Subcutaneous preadipocyte (primary cell): ENCODE measurements at places on chromosomes 2 and 18. TPM values are rescaled to one million over a fixed set of nuclear protein-coding genes. Genes with fewer than 3 reads are reported as not detected.

The DYNAP gene
- total RNA-seq = 0.20 TPM in 1 of 2 replicates, not detected in the other

The AMER3 gene
- not detected in 2 replicates for total RNA-seq

The ABCB6 gene
- 30.9 and 40.1 TPM in 2 replicates for total RNA-seq

The KCNF1 gene
- not detected in 2 replicates for total RNA-seq

The ZNF385B gene
- total RNA-seq = under 0.01 and 0.37 TPM in 2 replicates

The PLA2R1 gene
- total RNA-seq = 5.9 and 7.7 TPM in 2 replicates

The TRIM54 gene
- total RNA-seq = not detected in 2 replicates

The FBLN7 gene
- total RNA-seq = 1.8 and 2.5 TPM in 2 replicates

The KLHL41 gene
- 0.20 and 0.37 TPM in 2 replicates for total RNA-seq

The KATNAL2 gene
- total RNA-seq = 2.5 and 4.8 TPM in 2 replicates

The ANO7 gene
- 0.73 and 0.78 TPM in 2 replicates for total RNA-seq

The ADD2 gene
- under 0.01 and 0.20 TPM in 2 replicates for total RNA-seq

The ALPI gene
- not detected in 2 replicates for total RNA-seq

The CFAP65 gene
- 0.20 TPM in 1 of 2 replicates, not detected in the other for total RNA-seq

The CYP26B1 gene
- total RNA-seq = 2.5 and 6.6 TPM in 2 replicates

The SOX11 gene
- total RNA-seq = not detected in 2 replicates

The SCYGR1 gene
- total RNA-seq = not detected in 2 replicates

The GPR39 gene
- 2.9 and 16.4 TPM in 2 replicates for total RNA-seq

The COL5A2 gene
- total RNA-seq = 186 and 225 TPM in 2 replicates

The MYO3B gene
- under 0.01 TPM in 2 replicates for total RNA-seq

The ACTR2 gene
- 62.1 and 63.9 TPM in 2 replicates for total RNA-seq

The NRBP1 gene
- 89.7 and 101 TPM in 2 replicates for total RNA-seq

The CEP192 gene
- total RNA-seq = 28.7 and 40.3 TPM in 2 replicates

The NRP2 gene
- 2.5 and 3.7 TPM in 2 replicates for total RNA-seq

The SIX3 gene
- total RNA-seq = under 0.01 and 0.39 TPM in 2 replicates

The TMEM247 gene
- total RNA-seq = not detected in 2 replicates

The TXNDC2 gene
- under 0.01 TPM in 1 of 2 replicates, not detected in the other for total RNA-seq

The GAL3ST2 gene
- not detected in 2 replicates for total RNA-seq

The NTSR2 gene
- not detected in 2 replicates for total RNA-seq

The GRP gene
- total RNA-seq = not detected in 2 replicates

The HTRA2 gene
- total RNA-seq = 48.5 and 52.8 TPM in 2 replicates

The PLGLB2 gene
- 0.73 and 2.0 TPM in 2 replicates for total RNA-seq

The SELENOI gene
- 20.2 and 32.3 TPM in 2 replicates for total RNA-seq

The COL3A1 gene
- total RNA-seq = 1,186 and 1,584 TPM in 2 replicates
